CD4-positive, alpha-beta T cell treated with Interleukin-4 for 4 hours (primary cell): ENCODE measurements at places on chromosomes 4 and X.

DNA sequence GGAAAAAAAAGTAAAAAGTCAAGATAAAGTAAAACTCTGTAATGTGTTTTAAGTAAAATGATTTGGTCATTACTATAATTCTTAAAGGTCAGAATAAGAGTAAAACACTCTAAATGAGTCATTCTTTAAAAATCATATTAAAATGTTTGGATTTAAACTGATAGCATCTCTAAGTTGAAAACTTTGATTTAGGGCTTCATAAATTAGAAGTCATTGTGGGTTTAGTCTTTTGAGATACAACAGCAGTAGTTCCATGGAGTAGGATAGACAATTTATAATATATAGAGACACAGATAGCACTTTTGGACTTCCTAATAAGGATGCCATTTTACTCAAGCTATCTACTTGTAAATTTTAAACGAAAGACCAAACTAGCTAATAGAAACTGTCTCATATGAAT, 77.1 kb upstream of the PABPC4L start:
- DNase-seq = no peak

DNA sequence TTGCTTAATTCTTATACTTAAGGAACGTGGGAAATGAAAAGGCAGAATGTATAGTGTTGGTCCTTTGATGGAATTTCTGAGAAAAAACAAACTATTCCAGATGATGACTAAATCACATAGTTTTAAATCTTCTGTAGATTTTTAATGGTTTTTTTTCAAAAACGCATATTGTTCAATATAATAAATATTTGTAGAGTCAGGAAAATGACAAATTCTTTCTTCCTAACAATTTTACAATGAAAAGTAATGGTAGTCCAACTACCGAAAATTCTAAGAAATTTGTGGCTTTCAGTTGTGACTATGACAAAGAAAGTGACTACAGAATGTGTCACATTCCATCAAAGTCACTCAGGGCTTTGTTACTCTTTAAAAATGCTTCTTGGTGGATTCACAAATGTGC, 164.8 kb upstream of the PITX2 start:
- DNase-seq = no peak

- DNase-seq = no peak
These were observed 2.0 kb upstream of the FATE1 start for GRCh38 chrX:151713849-151714248.

GRCh38 chr4:41602113-41602512, 64.2 kb downstream of the LIMCH1 start:
- no peak for DNase-seq

DNA sequence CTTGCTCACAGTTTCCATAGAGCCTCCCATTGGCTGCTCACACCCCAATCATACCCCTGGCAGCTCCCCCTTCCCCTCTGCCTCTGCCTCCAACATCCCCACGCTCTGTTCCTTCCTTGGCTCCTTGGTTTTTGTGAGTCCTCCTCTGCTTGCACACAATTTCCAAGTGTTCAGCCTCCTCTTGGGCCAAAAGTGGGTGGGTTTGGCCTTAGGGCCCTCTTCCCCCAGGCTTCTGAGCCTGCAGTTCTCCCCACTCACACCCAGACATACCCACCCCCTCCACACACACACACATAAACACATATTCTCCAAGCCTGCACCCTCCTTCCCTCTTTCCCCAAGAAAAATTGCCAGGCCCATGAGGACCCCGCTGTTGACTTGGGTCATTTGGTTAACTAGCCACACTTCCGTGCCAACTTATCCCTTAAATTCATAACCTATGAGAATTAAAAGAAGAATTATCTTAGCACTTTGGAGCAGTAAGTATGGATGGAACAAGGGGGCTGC, 4.5 kb downstream of the APLN start:
- no peak for DNase-seq

GRCh38 chrX:153719701-153720100, 4.5 kb downstream of the BCAP31 start:
- no peak for DNase-seq

- no peak for DNase-seq
These were observed 42.0 kb upstream of the IGSF1 start for GRCh38 chrX:131331152-131331551.

DNA sequence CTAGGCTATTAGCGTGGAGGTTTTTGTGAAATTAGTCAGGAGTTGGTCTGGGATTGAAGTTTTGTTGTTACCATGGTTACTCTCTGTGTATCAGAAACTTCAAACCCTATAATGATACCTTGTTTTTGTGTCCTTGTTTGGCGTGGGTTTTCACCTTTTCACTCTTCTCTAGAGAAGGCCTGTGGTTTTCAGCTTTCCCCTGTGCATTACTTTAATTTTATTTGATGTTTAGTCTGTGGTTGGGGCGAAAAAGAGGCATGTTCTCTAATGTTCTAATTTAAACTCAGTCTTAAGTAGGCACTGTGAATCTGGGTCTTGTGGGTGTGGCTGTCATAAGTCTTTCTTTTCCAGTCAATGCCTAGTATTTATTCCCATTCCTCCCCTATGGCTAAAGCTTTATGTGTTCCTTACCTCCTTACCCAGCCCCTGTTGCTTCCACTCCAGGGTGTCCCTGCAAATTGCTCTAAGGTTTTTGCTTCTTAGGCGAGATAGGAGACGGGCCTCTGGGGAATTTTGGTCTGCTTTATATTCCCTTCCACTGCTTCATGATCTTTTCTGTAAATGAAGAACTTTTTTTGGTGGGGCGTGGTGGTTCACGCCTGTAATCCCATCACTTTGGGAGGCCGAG, 326.3 kb upstream of the ZCCHC13 start:
- peak; percentile 84 for DNase-seq

- no peak for DNase-seq
These were observed 31.8 kb downstream of the OCIAD1 start for GRCh38 chr4:48862661-48863060.

- DNase-seq = no peak
These were observed 107.4 kb upstream of the TSPAN5 start for GRCh38 chr4:98765771-98766170.
